Stimulated activated CD4-positive, alpha-beta T cell treated with anti-CD3 and anti-CD28 coated beads, Interleukin-4, amount 100 ng/mL, for 4 hours (primary cell): ENCODE measurements at places on chromosomes 6 and 20.

DNA sequence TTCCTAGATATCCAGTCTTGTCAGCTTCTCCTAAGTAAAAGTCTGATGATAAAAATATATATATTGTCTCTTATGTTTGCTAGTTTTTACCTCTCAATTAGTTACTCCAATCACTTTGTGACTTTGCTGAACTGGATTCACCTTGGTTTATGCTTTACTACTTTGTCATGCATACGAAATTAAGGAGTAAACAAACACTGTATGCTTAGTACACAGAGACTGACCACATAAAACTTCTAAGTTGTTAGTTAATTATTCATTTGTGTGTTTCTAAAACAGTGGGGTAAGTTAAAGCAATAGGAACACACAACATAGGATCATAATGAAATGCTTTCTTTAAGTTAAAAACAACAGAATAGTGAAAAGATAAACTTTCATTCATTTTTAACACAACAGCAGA lies 877.3 kb upstream of the MAP3K7 start:
- no peak for DNase-seq

- DNase-seq = no peak
Measured at GRCh38 chr6:121682666-121683065, 247.2 kb downstream of the GJA1 start.

- peak; percentile 7 for DNase-seq
Measured at GRCh38 chr6:135014353-135014832, 40.2 kb downstream of the HBS1L start.

DNA sequence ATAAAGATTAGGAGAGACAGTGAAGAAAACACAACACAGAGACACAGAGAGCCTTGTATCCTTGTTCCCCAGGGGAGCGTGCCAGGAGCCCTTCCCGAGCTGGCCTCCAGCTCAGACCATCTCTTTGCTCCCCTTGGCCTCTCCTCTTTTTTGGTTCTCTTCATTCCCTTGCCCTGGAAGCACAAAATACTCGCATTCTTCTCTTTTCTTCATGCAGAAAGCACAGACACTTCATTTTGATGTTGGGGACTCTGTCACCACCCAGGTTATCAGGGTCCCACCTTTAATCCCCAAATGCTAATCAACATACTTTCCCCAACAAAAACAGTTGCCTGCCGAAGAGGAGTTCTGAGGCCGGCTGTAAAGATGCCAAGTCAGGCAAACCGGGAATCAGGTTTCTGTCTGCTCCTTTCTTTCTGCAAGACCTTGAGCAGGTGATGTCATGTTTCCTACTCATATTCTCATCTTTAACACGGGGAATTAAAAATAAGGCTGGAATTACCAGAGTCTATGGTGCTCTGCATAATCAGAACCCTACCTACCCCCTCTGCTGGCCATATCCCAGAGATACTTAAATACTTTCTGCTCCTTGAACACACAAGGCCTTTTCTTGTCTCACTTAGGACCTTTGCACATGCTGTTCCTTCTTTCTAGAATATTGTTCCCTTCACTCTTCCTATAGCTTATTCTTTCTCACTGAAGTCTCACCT lies 21.7 kb downstream of the TGM6 start:
- no peak for DNase-seq

- DNase-seq = no peak
Measured at GRCh38 chr6:44664716-44665115, 277.2 kb downstream of the CDC5L start.

DNA sequence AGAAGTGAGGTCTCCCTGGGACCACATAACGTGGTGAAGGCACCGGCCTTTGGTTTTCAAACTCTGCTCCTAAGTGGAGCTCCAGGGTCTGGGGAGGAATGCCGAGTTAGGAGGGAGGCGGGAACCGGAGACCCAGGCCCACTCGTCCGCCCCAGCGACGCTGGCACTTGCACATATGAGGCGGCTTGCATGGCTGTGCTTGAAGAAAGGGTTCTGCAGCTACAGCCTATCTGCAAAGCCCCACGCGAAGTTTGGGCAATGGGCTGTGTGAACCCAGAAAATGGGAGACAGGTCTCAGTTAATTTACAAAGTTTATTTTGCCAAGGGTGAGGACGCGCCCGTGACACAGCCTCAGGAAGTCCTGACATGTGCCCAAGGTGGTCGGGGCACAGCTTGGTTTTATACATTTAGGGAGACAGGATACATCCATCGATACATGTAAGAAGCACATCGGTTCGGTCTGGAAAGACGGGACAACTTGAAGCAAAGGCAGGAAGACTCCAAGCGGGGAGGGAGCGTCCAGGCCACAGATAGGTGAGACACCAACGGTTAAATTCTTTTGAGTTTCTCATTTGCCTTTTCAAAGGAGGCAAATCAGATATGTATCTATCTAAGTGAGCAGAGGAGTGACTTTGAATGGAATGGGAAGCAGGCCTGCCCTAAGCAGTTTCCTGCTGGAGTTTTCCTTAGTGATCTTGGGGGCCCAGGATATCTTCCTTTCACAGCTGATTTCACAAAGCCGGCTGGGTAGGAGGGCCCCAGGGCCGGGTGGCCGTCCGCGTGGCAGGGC lies 782 bp upstream of the PCMTD2 start:
- DNase-seq = no peak

DNA sequence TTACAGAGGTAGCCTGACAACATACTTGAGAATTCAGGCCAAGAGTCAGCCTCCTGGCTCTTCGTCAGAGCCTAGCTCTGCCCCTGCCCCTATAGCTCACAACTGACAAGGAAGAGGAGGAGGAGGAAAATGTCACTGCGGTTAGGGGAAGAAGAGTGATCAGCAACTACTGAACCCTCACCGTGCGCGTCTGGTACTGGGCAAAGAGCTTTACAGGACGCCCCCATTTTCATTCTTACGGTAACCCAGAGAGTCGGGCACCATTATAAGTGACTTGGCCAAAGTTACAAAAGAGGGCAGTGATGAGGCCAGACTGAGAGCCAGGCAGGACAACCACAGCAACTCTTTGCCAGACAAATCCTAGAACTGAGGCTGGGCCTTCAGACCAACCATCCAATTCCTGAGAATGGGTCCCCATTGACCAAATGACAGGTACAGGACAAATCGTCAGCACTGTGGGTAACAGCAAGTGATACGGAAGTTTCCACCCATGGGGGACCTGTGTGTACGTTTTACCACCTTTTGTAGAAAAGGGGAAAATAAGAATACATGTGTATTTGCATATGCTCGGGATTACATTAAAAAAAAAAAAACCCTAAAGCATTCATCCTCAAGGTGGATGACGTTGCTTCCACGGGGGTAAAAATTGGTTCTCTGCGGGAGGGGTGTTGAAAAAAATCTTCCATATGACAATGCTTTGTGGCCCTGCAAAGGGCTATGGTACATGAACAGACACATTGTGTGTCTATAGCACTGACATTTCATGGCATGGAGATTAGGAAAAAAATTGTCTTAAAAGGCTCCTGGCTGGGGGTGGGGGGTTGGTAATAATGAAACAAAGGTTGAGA lies 118.0 kb downstream of the NFATC2 start:
- no peak for DNase-seq

GRCh38 chr20:16552015-16552414 lies 21.2 kb downstream of the KIF16B start:
- DNase-seq = no peak
